ENCODE measurements at places on chromosomes 11 and 22.

DNA sequence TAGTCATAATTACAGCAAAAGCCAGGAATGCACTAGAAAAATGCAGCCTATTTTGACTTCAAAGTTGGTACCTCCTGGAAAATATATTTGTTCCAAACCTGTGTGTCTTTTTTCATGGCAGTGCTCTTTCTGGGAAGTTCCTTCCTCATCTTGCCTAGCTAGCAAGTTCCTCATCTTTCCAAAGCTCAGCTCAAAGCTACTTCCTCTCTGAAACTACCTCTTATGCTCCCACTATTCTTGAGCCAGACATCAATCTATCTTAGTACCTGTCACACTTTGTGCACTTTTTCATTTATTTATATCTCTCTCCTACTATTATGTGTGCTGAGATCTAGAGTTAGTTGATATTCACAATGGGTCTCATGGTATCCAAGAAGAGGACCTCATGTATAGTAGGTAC lies 191.6 kb upstream of the CCDC90B start:
- DNase-seq, result no peak

DNA sequence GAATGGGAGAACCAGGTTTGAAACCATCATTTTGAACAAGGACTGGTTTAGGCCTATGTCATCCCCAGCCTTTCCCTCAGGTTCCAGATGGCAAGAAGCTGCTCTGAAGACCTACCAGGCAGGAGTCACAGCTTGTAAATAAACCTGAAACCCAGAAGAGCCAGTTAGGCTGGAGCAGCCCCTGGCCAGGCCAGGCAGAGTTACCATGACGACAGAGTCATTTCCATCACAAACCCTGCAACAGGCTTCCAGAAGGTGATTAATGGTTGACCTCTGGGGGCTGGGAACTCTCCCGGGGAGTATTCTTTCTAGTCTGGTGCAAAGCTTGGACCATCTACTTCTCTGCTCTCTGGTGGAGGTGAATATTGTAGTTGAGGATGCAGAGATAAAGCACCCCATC lies 164.1 kb upstream of the NCAM1 start:
- DNase-seq, result no peak

DNA sequence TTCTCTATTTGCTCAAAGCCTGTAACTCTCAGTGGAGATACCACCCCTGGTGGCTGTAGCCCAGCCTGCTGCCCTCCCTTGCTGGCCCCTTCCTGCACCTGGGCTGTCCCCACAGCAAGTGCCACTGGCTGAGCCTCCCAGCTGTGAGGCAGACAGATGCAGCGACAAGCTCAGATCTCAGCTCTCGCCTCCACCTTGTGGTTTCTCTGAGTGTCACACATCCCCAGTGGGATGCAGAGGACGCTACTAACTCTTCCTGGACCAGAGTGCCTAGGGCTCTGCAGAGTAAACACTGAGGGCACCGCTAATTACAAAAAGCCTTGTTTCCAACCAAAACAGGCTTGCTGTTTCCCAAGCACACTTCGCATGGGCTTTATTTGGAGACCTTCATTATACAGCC lies 8.9 kb downstream of the YPEL1 start:
- peak; percentile 22 for DNase-seq

GRCh38 chr11:95684701-95685100 lies 104.9 kb downstream of the FAM76B start:
- no peak for DNase-seq

DNA sequence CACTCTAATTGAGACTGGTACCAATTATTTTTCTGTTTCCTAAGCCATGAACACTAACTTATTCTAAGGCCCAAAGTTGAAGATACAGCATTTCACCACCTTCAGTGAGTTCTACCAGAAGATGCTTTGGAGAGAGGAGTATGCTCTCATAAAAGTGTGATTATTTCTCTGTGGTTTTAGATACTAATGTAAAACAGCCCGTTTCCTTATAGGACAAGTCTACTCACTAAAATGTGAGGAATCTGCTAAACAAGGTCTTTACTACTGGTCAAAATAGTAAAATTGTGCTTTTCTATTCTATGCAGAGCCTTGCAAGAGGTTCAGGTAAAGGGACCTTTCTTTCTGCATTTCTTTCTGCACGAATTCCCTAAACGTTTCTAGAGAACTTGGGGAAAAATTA lies 2.4 kb downstream of the LGR4 start:
- DNase-seq, result no peak

GRCh38 chr22:40469181-40469580 lies 98.8 kb downstream of the SGSM3 start:
- no peak for DNase-seq

DNA sequence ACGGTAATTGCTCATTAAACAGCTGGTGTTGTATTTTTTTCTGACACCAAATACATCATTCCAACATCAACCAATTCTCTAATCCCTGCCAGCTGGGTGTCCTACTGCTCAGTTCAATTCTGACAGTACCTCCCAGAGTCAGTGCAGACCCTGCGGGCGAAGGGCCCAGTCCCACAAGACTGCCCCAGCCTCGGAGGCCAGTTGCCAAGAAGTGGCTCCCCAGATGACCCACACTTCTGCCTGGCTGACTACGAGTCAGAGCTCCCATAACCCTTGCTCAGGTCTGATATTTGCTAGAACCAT lies 147.2 kb downstream of the CTTN start:
- DNase-seq, result no peak

- DNase-seq, result no peak
Measured at GRCh38 chr22:33875316-33875715, 45.0 kb downstream of the LARGE1 start.

DNA sequence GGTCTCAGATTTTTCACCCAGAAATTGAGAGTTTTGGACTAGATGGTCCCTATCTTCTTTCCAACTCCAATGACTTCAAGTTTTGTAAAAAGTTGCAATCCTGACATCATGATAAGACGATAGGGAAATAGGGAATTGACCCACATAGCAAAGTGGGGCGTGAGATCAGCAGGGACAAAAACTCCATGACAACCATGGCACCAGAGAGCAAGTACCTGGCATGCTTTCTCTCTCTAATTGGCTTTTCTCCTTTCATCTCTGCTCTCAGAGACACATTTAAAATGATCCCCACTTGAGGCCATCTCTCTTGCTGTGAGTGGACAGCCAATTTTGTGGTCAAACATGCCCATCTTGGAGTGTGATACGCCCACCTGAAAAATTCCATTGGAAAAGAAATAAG lies at the start of gene OR5AN1:
Gene OR5AN1, plus strand, starts transcription at position 301 of the 400 bp plus-strand sequence. CDS start 5,564 bp downstream, outside the sequence.
- DNase-seq, result no peak

- no peak for DNase-seq
Measured at GRCh38 chr11:126929179-126930061, 71.2 kb downstream of the KIRREL3 start.

DNA sequence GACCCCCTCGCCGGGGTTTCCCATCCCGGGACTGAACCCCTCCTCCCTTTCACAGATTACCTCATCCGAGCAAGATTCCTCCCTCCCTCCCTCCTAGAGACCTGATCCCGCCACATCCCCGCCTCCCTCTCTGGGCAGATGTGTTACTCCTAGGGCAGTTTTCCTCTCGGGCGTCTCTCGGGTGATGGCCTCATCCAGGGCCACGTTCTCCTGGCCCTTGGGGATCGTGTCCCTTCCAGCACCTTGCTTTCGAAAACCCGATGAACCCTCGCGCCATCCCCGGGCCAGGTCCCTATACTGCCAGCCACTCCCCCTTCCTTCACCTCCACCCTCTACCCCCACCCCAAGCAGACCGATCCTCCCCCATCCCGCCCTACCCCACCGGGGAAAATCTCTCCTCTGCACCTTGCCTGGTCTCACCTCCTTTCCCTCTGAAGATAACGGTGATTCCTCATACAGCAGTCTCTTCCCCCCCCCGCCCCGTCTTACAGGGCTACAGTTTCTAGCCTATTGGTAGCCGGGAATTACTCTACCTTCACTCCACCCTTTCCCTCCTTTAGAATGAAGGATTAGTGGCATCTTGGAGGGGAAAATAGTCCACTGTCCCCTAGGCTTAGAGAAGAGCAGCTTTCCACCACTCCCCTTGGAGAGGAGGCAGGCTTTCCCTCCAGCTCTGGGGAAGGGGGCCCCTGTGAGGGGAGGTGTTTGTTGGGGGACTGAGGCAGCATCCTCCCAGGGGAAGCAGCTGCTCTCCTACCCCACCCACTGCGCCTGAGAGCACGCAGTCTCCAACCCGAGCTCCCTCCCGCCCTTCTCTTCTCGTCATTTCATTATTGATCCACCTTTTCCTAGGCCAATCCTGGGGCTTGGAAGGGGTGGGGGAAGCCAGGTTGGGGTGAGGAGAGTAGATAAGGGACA lies 1.2 kb downstream of the KMT2A start:
- peak; percentile 19 for DNase-seq

DNA sequence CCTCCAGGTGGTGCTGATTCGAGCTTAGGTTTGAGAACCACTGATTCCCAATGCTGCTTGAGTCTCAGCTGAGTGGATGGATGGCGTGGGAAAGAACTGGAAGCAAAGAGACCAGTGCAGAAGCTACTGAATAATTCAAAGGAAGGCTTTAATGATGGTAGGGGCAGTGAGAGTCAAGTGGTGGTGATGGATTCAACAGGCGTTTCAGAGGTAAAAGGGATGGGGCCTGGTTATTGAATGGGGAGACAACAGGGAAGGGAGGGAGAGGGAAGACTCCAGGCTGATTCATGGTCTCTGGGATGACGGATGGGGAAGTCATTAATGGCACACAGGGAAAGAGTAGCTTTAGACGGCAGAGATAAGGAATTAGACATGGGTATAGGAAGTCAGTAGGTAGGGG lies 104.3 kb upstream of the TBCEL start:
- DNase-seq, result no peak

DNA sequence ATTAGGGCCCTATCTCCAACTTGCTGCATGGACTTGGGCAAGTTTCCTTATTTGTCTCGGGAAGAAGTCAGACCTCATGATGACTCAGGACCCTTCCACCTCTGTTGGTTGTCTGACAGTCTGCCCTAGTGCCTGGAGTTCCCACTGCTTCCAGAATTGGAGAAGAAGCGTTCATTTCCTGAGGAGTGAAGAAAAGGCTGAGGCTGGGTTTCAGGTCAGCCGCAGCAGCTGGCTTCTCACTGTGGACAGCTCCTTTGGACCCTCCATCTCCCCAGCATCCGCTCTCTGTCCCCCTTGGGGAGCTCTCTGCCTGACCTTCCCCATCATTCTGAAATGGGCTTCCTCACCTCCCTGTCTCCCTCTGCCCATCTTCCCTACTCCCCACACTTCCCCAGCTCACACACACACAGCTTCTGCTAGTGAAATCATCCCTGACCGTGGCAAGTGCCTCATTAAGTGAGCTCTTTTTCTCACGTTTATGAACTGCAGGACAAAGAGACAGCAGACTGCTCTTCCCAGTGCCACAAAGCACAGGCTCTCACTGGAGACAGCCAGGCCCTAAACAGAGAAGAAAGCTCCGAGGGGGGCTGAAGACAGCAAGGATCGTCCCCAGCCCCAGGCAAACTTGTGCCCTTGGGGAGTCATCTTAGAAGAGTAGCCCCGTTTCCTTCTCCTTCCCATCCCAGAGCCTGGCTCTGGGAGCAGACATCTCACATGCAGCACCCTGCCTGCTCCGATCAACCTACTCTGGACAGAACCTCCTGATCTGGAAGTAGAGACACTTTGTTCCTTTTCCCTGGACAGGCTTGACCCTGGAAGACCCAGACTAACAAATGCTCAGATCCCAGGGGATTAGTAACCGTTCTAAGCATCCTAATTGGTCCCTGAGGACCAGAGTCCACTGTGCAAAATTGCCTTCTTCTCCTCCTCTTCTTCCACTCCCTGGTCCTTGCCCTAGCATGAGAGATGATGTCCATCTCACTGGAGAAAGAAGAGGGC lies 157.9 kb downstream of the FEZ1 start:
- DNase-seq, result no peak

GRCh38 chr11:1559111-1559951 lies 12.7 kb downstream of the DUSP8 start:
- DNase-seq, result no peak

- peak; percentile 36 for DNase-seq
Measured at GRCh38 chr22:36409911-36410756, 22.4 kb upstream of the MYH9 start.

DNA sequence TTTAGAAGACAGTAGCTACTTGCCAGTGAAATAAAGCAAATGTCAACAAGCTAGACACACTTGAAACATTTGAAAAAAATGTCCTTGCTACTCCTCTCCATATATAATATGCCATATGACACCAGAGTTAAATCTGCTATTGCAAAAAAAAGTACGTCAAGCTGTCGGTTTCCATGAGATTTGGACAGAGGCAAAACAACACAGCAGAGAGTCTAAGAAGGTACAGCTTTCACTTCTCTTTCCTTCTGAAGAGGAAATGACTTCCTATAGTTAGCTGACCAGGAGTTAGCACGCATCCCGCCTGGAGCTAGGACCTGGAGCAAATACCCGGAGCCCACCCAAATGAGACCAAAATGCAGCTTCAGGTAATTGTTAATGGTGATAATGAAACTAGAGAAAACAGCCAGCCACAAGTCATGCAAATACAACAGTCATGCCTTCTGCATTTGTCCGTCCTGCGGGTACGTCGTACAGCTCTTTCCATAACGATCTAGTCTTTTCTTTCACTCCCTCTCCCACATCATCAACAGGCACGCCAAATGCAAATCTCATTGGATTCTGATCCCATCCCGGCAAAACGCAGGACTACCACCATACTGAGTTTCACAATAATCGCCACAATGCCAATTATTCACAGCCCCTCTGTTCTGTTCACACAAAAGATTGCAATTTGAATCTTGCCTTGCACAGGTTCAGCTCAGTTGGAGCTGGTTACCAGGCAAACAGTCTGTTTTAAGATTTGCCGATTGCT lies 395.0 kb upstream of the CCDC90B start:
- DNase-seq, result no peak

DNA sequence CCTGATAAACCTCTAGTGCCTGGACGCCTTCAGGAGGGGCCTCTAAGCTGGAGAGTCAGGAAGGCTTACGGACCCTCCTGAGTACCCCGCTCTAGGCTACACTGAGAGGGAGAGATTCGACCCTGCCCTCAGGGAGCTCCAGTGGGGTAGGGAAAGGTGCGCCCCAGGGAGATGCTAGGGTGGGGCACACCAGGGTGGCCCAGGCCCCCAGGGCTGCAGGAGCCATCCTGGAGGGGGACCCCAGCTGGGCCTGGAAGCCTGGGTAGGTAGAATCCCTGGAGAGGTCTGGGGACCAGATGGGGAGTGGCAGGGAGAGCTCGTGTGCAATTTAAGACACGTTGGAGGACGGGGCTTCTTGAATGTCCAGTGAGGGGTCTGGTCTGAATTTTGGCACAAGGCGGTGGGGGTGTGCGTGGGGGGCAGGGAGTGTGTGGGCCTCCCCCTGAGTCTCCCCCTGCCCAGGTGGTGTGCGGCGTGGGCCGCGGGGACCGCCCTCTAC lies 4.7 kb downstream of the CARNS1 start:
- no peak for DNase-seq
